ENCODE measurements at places on chromosomes 5 and 9.

DNA sequence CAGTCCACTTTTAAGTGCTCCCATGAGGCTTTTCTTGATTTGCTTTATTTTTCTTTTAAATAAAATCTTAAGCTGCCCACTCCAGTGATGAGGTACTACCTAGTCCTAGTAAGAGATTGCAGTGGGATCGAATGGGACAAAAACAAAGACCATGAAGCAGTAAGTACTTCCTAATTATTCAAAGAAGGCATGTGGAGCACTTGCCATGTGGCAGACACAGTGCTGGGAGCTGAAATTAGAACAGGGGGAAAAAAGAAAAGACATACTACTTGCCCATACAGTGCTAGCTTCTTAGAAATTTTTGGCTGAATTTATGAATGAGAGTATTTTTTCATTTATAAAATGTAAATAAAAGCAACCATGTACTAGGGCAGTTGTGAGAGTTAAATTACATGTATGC is 239.9 kb upstream of the TNC start:
- no peak for DNase-seq

DNA sequence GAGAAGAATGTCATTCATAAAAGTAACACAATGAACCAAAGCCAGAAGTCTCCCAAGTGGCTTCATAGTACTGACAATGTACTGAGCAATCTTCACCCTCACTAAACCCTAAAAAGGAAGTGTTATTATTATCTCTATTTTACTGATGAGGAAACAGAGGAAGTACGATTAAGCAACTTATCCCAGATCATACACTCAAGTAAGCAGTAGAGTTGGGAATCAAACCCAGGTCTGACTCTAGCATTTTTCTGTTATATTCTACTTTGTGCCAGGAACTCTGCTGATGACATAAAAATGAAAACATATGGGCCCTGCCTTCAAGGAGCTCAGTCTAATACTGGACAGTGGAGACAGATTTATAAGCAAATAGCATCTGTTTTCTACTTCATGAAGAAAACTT is 109.2 kb downstream of the RAPGEF6 start:
- DNase-seq: no peak

- no peak for DNase-seq
Observed at GRCh38 chr5:93381057-93381456, 200.0 kb downstream of the NR2F1-AS1 start.

DNA sequence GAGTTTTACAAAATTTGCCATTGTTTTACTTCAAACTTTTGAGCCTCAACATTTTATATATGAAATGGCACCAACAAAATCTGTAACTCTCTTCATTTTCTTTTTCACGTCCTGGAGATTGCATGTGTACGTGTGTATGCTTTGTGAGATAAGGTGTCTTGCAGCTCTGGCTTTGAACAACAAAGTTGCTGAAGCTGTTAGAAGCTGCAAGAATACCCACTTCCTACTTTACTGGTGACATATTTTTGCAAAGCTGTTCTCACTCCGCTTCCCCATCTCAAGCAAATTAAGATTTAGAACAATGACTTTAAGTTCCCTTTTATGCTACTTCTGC is 41.8 kb downstream of the FYB1 start:
- no peak for DNase-seq

DNA sequence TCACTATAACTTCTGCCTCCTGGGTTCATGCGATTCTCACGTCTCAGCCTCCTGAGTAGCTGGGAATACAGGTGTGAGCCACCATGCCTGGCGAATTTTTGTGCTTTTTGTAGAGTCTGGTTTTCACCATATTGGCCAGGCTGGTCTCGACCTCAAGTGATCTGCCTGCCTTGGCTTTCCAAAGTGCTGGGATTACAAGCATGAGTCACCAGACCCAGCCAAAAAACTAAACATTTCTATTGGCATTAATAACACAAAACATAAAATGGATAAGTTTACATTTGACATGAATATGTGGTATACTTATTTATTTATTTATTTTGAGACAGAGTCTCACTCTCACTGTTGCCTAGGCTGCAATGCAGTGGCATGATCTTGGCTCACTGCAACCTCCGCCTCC is 13.6 kb upstream of the REEP5 start:
- no peak for DNase-seq

- no peak for DNase-seq
Observed at GRCh38 chr5:43997647-43998272, 391.5 kb downstream of the FGF10 start.

GRCh38 chr9:112506571-112506970 is 19.9 kb downstream of the KIAA1958 start:
- DNase-seq: no peak

DNA sequence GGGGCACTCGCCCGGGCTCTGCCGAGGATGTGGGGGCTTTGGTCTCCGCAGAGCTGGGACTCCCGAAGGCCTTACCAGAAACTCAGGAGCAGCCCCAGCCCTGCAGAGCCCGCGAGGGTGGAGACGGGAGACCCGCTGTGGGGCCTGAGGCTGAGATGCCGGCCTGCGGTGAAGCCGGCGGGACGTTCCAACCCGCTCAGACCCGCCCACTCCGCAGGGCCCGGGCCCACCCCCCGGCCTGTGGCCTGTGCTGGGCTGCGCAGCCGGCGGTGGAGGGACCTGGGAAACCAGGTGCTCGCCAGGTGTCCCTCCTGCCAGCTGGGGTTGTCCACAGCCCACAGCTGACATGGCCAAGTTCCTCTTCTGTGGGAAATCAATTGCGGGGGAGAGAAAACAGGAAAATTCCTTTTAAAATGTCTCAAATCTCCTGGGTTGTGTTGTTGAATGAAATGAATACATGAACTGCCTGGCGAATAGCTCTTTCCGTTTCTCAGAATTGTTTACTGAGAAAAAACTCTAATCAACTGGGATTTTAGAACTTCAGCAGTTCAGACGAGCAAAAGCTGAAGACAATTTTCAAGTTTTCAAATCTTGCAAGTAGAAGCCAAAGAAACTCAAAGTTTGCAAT is 49.0 kb upstream of the IRX4 start:
- DNase-seq: no peak

DNA sequence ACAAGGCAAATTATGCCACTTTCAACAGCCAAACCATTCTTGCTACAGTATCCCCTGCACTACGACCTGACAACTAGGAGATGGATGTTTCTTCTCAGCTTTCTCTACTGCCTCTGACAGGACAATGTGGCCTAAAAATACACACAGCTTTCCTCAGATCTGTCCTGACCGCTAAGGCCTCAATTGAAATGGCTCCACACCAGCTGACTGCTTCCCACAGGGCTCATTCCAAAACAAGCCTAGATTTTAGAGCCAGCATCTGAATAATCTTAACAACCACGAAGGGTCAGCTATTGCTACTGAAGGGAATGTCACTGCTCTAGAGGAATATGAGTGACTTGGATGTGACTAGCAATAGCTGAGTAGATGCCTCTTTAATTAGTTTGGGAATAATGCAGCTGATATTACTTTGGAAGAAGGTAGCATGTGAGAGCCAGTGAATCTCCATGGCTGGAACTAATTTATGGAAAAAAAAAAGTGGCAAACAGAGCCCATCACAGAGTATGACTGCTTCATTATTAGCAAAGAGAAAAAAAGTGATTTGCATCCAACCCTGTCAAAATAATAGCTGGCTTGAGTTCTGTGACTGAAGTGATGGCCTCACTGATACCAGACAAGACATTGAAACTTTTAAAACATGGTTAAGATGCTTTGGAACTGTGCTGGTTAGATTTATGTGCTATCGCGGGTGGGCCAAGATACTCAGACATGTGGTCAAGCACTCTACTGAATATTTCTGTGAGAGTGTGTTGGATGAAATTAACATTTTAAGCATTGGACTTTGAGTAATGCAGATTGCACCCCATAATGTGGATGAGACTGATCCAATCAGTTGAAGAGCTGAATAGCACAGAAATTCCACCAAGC is 450.2 kb downstream of the NR2F1-AS1 start:
- no peak for DNase-seq

GRCh38 chr5:123808461-123809380 is 296.7 kb downstream of the CSNK1G3 start:
- no peak for DNase-seq

Data from NCI-H524 treated with DMSO at 0.1 percent for 48 hours (cell line).